ENCODE measurements at places on chromosomes 3 and 15. TPM values are rescaled to one million over a fixed set of nuclear protein-coding genes. Genes with fewer than 3 reads are reported as not detected.
A peak's percentile ranks its signal among the peaks of the same experiment; 100 is the strongest.

The SETMAR gene
- total RNA-seq, result 25.1 TPM

DNA sequence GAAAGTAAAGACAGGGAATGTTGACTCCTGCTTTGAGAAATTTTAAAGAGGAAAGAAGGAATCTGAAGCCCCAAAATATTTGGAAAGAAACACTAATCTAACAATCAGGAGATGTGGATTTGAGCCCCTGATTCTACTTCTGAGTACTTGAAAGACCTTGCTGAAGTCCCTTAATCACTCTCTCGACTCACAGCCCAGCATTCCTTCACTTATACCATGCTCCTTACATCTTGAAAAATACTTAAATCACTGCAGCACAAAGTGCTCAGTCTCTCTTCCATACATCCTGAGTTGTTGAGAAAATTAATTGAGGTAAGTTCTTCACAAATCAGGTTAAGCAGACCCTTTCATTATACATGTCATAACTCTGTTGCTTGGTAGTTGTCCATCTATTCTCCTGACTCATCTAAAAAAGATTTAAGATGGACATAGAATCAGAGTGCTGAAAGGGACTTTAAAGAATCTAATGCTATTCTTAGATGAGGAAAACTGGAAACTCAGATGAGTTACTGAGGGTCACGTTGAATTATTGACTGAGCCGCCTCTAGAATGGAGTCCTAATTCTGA, 72.8 kb upstream of the THSD4 start:
- no peak for DNase-seq

DNA sequence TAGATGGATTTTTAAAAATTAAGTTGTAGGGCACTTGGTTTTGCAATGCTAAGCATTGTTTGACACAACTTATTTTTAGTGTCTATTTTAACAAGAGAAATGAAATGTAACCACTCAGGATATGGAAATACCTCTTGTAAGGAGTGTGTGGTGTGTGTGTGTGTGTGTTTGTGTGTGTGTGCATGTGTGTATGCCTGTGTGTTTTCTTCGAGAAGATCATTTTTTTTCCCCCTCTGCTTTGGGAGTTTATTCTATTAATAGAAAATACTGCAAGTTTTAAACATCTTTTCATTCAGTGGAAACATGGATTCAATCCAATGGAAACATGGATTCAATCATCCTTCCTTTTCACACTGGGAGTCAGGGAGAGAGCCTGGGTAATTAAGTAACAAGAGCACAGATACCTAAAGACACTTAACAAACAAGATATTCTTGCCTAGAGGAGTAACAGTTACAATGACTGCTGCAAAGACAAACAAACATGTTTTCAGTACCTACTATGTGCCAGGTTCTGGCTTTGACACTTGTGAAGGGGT, 567.2 kb upstream of the TBL1XR1 start:
- DNase-seq, result no peak

DNA sequence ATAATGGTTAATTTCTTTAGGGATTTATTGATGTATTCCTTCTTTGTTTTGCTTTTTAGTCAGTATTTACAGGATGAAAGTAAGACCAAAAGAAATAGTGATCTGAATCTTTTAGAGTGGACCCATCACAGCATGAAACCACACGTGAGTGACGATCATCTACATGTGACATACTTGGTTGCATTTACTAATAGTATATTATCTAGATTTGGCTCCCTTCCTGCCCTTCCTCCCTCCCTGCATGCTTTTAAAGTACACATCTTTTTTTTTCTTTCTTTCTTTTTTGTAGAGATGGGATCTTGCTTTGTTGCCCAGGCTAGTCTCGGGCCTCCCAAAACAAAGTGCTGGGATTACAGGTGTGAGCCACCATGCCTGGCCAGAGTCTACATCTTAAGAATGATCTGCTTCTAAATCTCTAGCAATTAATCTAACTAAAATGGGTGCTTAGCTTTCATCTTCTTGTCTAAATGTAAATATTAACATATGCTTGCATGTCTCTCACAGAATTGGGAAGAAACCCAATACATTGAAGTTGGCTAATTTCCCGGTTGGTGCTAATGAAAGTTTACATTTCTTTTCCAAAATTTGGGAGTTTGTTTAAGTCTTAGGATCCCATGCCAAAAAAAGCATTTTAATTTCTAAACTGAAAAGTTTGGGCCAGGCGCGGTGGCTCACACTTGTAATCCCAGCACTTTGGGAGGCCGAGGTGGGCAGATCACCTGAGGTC, 38.0 kb downstream of the SENP2 start:
- DNase-seq, result no peak

The GOLGA6L4 gene
- 0.19 TPM for total RNA-seq

- no peak for DNase-seq
These were observed 110.0 kb downstream of the DGKG start for GRCh38 chr3:186251948-186252619.

GRCh38 chr15:99704444-99704838, 28.8 kb downstream of the LYSMD4 start:
- DNase-seq, result peak; percentile 89

The IL12A gene
- 0.77 TPM for total RNA-seq

GRCh38 chr3:191320316-191320715, 8.9 kb upstream of the CCDC50 start:
- DNase-seq, result no peak
